CD8-positive, alpha-beta memory T cell (primary cell): ENCODE measurements at places on chromosomes 16 and 17. TPM values are rescaled to one million over a fixed set of nuclear protein-coding genes. Genes with fewer than 3 reads are reported as not detected.
A peak's percentile ranks its signal among the peaks of the same experiment; 100 is the strongest.

The SLC13A2 gene
- total RNA-seq, result not detected

The DNASE1L2 gene
- total RNA-seq, result 1.5 TPM

The SHISA6 gene
- total RNA-seq, result not detected

The MT1H gene
- total RNA-seq, result 4.8 TPM

The NR1D1 gene
- total RNA-seq, result 10.0 TPM

- no peak overlapping the region for H3K4me3 ChIP-seq
- H3K27ac ChIP-seq, result no peak overlapping the region
- H3K27me3 ChIP-seq, result no peaks in the 10 kb centered on the region
Observed at GRCh38 chr17:70520956-70521355, 351.6 kb downstream of the KCNJ2 start.

GRCh38 chr17:30345089-30345433, 11.2 kb upstream of the TMIGD1 start:
- no peaks in the 10 kb centered on the region for H3K36me3 ChIP-seq
- H3K27ac ChIP-seq, result no peak overlapping the region
- DNase-seq, result no peak
- H3K4me3 ChIP-seq, result no peak overlapping the region
- H3K27me3 ChIP-seq, result no peaks in the 10 kb centered on the region
- no peaks in the 10 kb centered on the region for H3K4me1 ChIP-seq

DNA sequence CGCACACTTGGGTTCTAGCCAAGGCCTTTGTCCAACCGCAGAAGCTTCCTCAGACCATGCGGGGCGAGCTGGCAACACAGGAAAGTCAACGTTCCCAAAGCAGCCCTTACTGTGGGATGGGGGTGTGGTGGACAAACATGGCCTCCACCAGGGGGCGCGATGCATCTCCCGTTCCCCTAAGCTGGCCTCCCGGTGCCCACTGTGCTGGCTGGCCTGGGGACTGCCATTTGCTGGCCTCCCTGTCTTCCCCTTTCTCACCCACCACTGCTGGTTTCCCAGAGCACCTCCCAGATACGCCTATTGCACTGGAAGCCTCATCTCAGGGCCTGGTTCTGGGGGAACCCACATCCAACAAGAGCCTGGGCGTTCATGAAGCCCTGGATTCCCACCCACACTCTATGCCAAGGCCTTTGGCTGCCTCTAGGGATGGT, 145.3 kb downstream of the IRF8 start:
- H3K27ac ChIP-seq, result no peak overlapping the region
- no peaks in the 10 kb centered on the region for H3K36me3 ChIP-seq
- peaks cover 18% of the 10 kb centered on the region for H3K4me1 ChIP-seq
- H3K27me3 ChIP-seq, result peaks cover 6% of the 10 kb centered on the region

GRCh38 chr16:10601444-10602408, 21.3 kb upstream of the EMP2 start:
- no peaks in the 10 kb centered on the region for H3K36me3 ChIP-seq
- H3K4me3 ChIP-seq, result no peak overlapping the region
- DNase-seq, result no peak
- no peak overlapping the region for H3K27ac ChIP-seq

GRCh38 chr17:78381601-78382232, 3.3 kb downstream of the PGS1 start:
- DNase-seq, result peak; percentile 68
- peak overlapping the region; percentile 49 for H3K27ac ChIP-seq
- H3K36me3 ChIP-seq, result no peaks in the 10 kb centered on the region

GRCh38 chr16:78194948-78195347, 95.5 kb downstream of the WWOX start:
- H3K27ac ChIP-seq, result no peak overlapping the region
- H3K4me1 ChIP-seq, result no peaks in the 10 kb centered on the region
- H3K27me3 ChIP-seq, result no peaks in the 10 kb centered on the region
- H3K4me3 ChIP-seq, result no peak overlapping the region

- no peaks in the 10 kb centered on the region for H3K36me3 ChIP-seq
- no peak for DNase-seq
- peaks cover 23% of the 10 kb centered on the region for H3K4me1 ChIP-seq
- H3K4me3 ChIP-seq, result no peak overlapping the region
- H3K27me3 ChIP-seq, result no peaks in the 10 kb centered on the region
- no peak overlapping the region for H3K27ac ChIP-seq
Observed at GRCh38 chr17:79989106-79989835, 46.4 kb downstream of the TBC1D16 start.

DNA sequence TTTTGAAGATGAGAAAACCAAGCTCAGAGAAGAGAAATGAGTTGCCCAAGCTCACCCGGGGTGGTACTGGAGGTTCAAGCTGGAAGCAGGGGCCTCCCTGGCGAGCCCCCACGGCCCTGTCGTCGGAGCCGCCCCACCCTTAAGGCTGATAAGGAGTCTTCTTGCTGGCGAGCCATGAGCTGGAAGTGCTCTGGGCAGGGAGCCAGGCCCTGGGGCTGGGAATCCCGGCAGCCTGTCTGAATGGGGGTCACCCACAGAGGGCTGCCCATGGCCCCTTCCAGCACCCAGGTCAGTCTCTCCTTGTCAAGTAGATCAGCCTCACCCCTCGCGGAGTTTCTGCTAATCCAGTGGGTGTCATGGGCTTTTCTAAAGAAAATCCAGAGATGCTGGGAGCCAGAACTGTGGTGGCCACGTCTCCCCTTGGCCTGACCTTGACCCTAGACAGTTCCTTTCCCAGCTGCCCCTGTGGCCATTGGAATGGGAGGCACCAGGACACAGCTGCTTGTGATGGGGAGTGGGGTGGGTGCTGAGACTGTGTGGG, 1.2 kb upstream of the P2RX1 start:
- DNase-seq, result no peak
- no peaks in the 10 kb centered on the region for H3K36me3 ChIP-seq
- peak overlapping the region; percentile 31 for H3K27ac ChIP-seq
- H3K4me3 ChIP-seq, result no peak overlapping the region
- peaks cover 38% of the 10 kb centered on the region for H3K4me1 ChIP-seq

- H3K36me3 ChIP-seq, result no peaks in the 10 kb centered on the region
- H3K27ac ChIP-seq, result no peak overlapping the region
- no peaks in the 10 kb centered on the region for H3K4me1 ChIP-seq
- peaks cover 10% of the 10 kb centered on the region for H3K27me3 ChIP-seq
- no peak overlapping the region for H3K4me3 ChIP-seq
Observed at GRCh38 chr17:40909755-40910154, 24.7 kb upstream of the KRT20 start.

GRCh38 chr16:47045023-47045422, 71.5 kb upstream of the DNAJA2 start:
- H3K27ac ChIP-seq, result no peak overlapping the region
- DNase-seq, result no peak
- H3K27me3 ChIP-seq, result peaks cover 3% of the 10 kb centered on the region

DNA sequence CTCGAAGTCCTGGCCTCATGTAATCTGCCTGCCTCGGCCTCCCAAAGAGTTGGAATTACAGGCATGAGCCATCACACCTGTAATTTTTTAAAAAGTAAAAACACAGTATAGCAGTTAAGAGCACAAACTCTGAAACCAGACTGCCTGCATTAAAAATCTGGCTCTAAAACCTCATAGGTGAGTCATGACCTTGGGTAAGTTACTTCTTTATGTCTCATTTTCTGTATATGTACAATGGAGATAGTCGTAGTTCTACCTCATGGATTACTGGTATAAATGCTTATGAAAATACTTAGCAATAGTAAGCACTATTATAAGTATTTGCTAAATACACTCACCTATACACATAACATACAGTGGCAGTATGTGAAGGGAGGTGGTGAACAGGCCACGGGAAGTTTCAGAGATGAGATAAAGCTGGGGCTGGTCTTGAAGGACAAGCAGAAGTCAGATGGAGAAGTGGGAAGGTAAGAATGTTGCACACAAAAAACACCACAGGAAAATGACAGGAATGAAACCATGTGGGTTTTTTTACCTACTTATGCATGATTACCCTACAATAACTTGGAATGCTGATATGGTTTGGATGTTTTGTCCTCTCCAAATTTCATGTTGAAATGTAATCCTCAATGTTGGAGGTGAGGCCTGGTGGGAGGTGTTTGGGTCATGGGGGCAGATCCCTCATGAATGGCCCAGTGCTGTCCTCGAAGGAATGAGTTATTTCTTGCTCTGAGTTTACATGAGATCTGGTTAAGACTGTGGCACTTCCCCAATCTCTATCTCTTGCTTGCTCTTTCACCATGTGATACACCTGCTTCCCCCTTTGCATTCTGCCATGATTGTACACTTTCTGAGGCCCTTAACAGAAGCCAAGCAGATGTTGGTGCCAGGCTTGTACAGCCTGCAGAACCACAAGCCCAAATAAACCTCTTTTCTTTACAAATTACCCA, 33.9 kb downstream of the ZNF652 start:
- H3K4me3 ChIP-seq, result no peak overlapping the region
- no peaks in the 10 kb centered on the region for H3K36me3 ChIP-seq
- H3K4me1 ChIP-seq, result peaks cover 9% of the 10 kb centered on the region
